Posterior cingulate gyrus (tissue), 11 donors: ENCODE measurements at places on chromosomes 7 and 10.
A peak's percentile ranks its signal among the peaks of the same experiment; 100 is the strongest.

DNA sequence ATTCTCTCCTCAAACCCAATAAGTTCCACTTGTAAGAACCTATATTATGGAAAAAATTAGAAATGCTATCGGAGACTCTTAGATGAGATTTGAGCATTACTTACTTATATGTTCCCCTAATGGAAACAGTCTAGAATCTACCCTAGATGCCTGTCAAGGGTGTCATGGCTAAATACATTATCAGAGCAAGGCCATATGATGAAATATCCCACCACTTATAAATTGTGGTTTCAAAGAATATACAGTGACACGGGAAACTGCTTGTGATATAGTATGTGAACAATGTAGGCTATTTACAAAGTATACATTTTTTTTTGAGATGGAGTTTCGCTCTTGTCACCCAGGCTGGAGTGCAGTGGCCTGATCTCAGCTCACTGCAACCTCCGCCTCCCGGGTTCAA, 46.3 kb upstream of the CTBP2 start:
- DNase-seq, result no peak

DNA sequence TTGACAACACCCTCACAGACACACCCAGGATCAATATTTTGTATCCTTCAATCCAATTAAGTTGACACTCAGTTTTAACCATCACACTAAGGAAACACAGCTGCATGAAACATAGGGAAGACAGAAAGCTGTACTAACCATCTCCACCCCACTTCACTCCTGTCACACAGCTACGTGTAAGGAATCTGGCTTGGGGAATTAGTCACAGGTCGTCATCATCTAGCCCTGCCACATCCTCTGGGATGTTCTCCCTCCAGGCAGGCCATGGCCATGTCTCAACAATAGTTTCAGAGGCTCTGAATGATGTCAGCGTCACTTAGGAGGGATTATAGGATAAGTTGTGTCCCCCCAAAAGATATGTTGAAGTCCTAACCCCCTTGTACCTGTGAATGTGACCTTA, 10.8 kb upstream of the SEMA3C start:
- DNase-seq, result no peak

DNA sequence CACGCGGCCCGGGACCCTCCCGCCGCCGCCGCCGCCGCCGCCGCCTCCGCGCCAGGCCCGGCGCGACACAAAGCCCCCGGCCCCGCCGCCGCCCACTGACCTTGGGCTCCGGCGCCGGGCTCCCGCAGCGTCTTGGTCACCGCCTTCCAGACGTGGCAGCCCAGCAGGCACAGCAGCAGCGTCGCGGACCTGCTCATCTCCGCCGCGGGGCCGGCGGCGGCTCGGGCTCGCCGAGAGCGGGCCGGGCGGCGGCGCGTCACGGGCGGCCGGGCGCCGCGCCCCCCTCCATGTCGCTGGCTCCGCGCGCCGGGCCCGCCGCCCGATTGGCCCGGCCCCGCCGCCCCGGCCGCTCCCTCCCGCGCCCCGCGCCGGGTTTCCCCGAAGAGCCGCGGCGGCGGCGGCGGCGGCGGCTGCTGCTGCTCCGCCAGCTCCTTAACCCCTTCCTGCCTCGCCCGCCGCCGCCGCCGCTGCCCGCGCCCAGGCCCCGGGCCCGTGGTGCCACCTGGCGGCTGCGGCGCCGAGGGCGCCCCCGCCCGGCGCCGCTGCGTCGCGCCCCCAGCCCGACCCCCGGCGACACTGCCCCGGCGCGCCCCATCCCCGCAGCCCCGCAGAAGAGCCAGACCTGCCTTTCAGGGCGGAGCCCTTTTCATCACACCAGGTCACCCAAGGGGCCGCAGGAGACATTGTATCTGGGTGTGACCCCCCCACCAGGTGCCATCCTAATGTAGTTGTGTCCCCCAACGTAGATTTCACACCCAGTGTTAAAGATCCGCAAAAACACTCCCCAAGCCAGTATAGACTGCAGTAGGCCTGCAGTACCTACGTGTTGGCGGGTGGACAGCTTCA, at the start of gene FAM171A1:
Gene FAM171A1, minus strand, starts transcription at position 434 of the 846 bp plus-strand sequence. Its CDS starts 237 bp downstream, at position 197.
- peak; percentile 90 for DNase-seq

- DNase-seq, result peak; percentile 88
These were observed 98.0 kb upstream of the ZNF722 start for GRCh38 chr7:63900394-63901203.

DNA sequence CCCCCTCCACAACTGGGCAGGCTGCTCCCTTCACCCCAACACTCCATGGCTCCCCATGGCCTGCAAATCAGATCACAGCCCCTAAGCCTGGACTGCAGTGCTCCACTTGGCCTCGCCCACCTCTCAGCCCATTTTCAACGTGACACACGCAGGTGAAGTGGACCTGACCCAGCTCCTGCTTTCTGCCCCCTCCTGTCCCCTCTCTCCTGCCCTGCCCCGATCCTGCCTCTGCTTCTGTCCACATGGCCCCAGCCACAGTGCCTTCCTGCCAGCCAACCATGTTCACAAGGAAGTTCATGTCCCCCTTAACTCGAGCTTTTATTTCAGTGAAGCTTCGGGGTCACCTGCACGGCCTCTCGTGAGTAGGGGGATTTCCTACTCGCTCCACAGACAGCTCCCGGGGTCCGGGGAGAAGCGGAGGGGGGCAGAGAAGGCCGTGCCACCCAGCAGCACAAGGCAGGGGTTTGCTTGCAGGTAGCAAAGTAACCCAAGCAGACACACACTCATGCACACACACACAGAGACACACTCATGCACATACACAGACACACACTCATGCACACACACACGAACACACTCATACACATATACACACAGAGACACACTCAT, 537.5 kb downstream of the DNAJB6 start:
- DNase-seq, result peak; percentile 68

GRCh38 chr10:53069013-53069412, 296.4 kb upstream of the MBL2 start:
- DNase-seq, result no peak

DNA sequence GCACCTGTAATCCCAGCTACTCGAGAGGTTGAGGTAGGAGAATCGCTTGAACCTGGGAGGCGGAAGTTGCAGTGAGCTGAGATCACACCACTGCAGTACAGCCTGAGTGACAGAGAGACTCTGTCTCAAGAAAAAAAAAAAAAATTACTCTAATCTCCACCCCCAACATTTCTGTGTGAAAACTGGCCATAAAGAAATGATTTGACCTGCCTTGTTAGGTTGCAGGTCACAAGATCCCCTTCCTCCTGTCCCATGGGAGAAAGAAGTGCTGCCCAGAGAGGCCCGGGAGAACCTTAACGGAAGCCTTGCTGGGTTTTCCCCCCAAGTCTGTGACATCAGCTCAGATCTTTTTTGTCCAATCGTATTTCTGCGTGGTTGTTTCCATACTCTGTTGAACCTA, 8.7 kb upstream of the CALHM1 start:
- DNase-seq, result no peak

GRCh38 chr7:80170445-80170844, 35.8 kb downstream of the GNAI1 start:
- DNase-seq, result no peak
